AG04450 (cell line): ENCODE measurements at places on chromosomes 5 and 9.
A peak's percentile ranks its signal among the peaks of the same experiment; 100 is the strongest.

DNA sequence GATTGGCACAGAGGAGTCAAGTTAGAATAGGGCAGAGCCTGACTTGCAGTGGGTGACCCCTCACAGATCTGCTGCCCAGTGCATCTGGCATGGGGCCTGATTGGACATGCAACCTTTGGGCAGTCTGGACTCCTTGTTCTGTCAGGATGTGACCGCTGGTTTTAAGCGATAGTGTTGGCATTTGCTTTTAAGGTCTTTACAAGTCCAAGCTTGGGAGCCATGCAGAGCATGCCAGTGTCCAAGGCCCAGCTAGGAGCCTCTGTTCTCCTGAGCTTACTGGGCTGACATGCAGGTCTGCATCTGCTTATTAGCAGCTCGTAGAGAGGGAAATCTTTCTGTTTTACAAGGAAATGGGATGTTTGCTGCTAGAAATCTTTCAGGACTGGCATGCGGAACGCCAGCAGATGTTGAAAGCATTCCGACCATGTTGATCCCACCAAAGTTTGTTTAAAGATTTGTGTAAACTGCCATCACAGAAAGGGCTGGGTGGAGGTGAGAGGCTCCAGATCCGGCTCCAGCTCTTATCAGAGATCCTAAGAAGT lies 27.5 kb downstream of the GADD45G start:
- no peak for DNase-seq

DNA sequence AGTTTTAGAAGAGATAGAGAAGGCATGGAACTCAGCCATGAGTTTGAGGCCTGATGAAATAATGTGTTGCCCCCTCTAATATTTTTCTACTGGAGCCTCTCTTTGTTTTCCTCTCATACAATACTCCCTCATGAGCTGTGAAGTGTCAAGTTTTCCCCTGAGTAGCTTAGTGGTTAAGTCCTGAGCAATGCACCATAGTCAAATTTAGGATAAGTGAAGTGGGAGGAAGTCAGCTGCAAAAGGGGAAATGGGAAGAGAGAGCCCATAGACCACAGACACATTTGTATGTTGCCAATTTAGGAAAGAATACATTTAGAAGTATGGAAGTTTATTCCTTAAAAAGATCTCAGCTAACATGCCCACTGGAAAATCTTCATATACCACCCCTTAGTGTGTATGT lies 171.5 kb upstream of the NREP start:
- DNase-seq: no peak

- DNase-seq: no peak
These were observed 642.9 kb downstream of the MAT2B start for GRCh38 chr5:164148292-164148691.

DNA sequence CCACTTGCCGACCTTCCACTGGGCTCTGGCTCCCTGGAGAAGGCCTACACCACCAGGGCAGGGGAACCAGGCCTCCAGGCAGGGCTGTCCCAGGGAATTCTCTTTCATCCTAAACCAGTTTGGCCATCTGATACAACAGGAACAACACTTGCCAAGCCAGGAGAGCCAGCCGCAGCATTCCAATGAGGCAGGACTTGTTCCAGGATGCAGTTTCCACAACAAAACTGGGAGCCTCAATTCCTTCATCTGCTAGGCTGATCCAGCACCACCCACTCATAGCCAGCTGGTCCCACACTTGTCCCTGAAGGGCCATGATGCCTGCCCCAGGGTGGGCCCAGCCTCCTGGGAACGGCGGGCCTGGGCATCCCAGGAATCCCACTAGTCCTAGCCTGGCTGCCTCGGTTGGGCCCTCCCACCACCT lies 26.0 kb downstream of the BICD2 start:
- DNase-seq: no peak

DNA sequence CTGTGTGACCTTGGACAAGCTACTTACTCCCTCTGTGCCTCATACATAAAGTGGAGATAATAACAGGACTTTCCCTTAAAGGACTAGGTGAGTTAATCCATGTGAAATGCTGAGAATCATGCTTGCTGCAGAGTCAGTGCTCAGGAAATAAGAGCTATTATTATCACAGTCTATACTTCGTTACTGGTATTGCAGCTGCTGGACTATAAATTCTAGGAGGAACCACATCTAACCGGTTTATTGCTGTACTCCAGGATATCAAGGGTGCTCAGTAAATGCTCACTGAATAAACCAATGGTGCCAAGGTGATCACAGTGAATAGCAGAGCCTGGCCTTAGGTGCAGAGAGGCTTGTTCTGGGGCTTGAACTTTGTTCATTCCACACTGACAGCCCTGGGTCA lies 69.3 kb downstream of the HSPA4 start:
- no peak for DNase-seq

DNA sequence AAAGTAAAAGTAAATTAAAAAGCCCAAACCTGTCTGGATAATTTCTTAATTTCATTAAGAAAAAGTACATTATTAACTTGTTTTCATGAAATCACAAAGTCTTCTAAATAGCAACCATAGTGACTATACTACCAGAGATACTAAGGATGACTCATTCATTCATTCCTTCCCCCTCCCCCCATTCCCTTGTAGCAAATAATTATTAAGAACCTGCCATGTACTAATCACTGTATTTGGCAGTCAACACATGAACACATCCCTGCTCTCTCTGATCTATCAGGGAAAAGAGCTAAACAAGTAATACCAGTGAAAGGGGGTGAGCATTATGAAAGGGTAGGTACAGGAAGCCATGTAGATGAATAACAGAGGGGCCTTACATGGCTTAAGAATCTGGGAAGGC lies 203.9 kb downstream of the CWC27 start:
- no peak for DNase-seq

GRCh38 chr5:65874241-65874640 lies 52.1 kb upstream of the ERBIN start:
- DNase-seq: no peak

DNA sequence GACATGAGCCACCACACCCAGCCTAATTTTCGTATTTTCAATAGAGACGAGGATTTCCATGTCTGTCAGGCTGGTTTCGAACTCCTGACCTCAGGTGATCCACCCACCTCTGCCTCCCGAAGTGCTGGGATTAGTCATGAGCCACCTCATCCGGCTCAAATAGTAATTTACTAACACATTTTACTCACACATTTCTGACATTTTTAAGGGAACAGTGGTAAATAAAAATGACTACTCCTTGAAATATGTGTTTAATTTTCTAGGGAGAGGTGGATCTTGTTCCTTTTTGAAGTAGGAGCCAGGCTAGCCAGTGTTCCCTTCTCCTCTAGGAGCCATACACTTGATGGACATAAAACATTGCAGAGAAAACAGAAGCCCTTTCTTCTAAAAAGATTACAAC lies 55.2 kb upstream of the ERBIN start:
- no peak for DNase-seq

DNA sequence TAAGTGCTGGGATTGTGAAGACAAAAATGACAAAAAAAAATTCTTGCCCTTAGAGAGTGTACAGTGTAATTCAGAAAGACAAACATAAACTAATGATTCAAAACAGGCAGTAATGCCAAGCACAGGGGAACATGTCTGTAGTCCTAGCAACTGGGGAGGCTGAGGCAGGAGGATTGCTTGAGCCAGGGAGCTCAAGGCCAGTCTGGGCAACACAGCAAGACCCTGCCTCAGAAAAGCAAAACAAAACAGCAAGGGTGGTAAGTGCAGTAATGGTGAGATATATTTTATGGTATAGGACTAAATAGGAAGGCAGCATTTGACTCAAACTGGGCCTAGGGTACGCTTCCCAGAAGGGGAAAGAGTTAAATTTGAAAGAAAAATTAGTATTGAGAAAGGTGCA lies 18.9 kb downstream of the FREM1 start:
- no peak for DNase-seq

GRCh38 chr9:37011530-37011929 lies 22.5 kb downstream of the PAX5 start:
- no peak for DNase-seq

DNA sequence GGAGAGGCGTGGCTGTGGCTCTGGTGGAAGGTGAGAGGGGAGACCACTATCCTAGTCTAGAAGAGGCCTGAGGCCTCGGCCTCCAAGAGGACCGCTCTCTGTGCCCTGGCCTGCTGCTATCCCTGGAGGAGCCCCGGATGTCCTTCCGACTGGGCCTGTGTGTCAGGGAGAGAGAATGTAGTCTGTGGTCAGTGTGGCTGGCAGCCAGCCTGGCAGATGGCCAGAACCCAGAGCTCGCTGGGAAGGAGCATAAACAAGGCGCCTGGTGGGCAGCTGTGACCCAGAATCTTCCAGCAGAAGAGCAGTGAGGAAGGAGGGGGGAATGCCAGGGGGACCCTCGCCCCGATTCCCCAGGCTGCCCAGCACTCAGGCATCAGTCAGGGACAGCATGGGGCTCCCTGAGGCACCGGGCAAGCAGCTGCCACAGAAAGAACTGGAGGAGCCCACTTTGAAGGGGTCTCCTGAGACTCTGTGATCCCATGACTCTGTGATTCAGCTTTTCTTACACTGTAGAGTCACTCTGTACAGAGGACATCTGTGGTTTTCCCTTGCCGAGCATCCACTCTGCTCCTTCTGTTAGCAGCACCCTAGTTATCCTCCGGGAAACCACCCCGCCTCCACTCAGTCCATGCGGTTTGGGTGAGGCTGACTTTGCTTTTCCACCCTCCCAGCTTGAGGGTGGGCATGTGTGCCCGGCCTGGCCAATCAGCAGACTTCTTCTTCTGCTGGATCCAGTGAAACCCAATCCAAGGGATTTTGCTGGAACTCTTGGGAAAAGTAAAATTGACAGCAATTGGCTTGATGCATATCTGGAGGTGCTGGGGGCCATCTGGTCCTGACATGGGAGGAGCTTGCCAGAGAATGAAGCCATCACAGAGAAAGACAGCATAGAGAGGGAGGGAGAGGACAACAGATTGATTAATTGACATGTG lies 46.2 kb upstream of the PWWP2A start:
- DNase-seq: peak; percentile 98

- no peak for DNase-seq
These were observed 183.3 kb upstream of the PIK3R1 start for GRCh38 chr5:68032216-68032762.
